ENCODE measurements at places on chromosomes 6 and 20.

DNA sequence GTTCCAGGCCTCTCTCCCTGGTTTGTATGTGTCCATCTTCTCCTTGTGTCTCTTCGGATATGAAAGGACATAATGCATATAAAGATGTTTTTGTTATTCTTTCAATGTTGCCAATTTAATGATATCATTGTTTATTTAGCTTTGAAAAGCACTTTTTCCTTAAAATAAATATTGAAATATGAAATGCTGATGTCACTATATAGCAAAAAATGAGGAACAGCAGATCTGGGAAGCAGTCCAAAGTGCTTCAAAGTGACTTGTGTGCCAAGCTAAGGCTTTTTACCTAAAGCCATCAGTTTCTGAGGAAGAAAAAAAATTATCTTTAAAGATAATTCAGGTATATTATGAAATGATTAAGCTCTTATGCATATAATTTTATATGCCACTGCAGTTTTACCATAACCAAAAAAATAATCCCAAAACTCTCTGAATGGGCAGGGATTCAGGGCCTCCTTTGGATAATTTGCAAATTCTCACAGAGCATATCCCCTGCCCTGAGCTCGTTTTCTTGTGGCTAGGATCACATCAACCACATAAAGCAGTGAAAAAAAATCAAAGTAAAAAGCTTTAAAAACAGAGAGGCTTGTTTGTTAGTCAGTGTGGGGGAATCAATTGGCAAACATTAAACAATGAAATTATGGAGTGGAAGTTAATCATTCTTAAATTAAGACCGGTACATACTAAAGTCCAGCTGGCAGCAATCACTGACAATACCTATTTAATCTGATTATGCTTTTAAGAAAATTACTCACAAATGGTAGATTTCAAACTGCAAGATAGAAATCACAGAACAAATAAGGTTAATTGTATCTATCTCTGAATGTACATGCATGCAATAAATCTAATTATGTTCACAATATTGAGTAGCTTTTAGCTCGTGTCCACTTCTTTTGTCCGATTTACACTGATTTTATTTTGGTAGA lies 1027.9 kb upstream of the ADGRB3 start:
- no peak for DNase-seq

GRCh38 chr6:120608826-120609225 lies 725.5 kb downstream of the TBC1D32 start:
- no peak for DNase-seq

DNA sequence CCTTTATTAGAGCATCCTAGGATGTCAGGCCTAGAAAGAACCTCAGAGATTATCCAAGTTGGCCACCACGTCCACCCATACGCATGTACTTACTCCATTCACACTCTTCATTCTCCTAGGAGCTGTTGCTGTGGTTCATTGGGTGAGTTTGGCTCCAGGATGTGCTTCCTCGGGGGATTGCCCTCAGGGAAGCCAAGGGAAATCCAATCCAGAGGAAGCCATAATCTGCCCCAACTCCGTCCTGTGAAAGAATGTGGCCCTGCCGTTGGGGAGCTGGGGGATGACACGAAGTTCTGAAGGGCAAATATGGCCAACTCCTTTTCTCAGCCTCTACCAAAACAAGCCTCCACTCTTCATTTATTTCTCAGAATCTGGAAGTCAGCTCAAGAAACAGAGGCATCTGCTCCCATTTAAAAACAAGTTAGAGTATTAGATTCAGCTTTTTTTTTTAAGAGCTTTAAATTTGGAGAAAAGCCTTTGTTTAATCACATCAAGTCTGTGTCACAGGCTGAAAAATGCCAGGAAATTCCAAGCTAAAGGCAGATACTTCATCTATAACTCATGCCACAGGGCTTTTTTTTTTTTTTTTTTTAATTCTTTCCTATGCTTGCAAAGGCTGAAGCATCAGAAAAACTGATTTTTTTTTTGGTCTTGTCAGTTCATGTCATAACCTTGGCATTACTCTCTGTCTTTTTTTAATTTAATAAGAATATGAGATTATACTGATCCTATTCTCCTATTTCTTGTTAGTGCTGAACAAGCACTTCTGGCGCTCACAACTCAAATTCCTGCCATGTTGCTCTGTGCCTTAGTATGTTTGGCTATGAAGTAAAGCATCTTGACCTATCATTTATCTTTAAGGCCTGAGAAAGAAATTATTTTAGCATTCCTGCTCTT lies 480.9 kb upstream of the MARCKS start:
- no peak for DNase-seq

DNA sequence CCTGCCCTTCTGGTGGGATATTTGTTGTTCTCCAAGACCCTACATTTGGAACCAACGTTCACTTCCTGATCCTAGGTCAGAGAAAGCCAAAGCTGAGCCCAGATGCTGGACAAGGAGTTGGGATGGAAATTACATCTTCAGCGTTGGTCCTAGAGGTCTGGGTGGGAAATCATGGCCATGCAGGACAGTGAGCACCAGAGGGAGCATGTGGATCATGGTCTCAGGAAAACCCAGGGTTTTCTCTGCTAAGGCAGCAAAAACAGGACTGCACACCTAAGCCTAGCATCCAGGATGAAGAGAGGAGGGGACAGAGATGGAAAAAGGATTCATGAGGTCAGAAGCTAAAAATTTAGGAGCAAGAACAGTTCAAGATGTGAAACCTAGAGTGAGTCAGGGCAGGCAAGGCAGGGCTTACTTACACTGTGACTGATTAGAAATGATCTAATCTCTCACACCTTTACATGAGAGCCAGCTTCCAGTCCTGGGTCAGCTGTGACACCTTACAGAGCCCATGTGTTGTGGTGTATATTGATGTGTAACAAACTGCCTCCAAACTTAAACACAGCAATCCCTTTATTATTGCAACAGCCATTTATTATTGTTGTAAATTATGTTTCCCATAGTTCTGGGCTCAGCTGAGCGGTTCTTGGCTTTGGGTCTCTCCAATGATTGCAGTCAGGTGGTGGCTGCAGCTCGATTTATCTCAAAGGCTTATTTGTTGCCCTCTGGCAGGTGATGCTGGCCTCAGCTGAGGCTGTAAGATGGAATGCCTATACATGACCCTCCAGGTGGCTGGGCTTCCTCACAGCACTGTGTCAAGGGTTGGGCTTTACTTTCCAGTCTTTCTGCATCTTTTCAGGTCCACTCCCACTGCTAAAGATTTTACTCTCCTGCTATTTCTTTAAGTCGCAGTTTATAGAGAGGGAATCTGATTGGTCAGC lies 6.5 kb downstream of the C20orf202 start:
- no peak for DNase-seq

DNA sequence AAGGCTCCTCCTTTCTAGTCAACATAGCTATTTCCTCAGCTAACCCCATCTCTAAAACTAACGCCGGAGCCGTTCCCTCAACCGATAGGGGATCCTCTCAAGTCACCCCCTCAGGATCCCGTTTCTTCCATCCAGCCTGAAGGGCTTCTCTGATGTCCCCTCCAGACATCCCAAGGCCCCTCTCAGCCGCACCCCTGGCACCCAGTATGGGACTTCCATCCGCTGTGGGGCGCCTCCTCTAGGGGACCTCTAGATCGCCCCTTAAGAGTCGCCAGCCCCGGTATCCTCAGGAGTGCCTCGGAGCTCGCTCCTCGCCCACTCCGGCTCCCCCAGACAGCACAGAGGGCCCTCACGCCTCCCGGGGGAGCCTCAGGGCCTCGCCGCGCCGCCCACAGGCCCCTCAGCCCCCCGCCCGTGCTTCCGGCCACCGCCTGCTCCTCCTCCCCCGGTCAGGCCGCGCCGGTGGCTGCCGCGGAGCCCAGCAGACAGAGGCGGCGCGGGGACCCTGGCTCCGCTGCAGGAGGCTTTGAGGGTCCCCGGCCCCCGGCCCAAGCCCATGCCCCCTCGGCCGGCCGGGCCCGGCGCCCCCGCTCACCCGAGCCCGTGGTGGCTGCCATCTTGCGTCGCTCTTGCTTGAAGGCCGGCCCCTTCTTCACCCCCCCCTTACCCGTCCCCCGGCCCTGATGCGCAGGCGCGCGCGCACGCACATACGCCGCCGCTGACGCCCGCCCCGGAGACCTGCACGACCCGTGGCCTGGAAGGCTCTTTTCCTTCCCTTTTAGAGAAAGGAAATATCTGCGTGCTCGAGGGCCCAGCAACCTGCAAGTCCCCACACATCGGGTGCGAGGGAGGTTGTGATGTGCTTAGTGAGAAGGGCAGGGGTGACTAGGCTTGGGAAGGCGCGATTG lies at the start of gene UBE2V1:
Gene UBE2V1, minus strand, starts transcription at position 639 of the 908 bp plus-strand sequence. Its CDS starts 22 bp downstream, at position 617.
- DNase-seq = peak; percentile 88

- no peak for DNase-seq
Measured at GRCh38 chr6:165605901-165606739, 56.9 kb downstream of the PDE10A start.

GRCh38 chr6:49416195-49416594 lies 46.9 kb downstream of the MMUT start:
- DNase-seq = no peak

DNA sequence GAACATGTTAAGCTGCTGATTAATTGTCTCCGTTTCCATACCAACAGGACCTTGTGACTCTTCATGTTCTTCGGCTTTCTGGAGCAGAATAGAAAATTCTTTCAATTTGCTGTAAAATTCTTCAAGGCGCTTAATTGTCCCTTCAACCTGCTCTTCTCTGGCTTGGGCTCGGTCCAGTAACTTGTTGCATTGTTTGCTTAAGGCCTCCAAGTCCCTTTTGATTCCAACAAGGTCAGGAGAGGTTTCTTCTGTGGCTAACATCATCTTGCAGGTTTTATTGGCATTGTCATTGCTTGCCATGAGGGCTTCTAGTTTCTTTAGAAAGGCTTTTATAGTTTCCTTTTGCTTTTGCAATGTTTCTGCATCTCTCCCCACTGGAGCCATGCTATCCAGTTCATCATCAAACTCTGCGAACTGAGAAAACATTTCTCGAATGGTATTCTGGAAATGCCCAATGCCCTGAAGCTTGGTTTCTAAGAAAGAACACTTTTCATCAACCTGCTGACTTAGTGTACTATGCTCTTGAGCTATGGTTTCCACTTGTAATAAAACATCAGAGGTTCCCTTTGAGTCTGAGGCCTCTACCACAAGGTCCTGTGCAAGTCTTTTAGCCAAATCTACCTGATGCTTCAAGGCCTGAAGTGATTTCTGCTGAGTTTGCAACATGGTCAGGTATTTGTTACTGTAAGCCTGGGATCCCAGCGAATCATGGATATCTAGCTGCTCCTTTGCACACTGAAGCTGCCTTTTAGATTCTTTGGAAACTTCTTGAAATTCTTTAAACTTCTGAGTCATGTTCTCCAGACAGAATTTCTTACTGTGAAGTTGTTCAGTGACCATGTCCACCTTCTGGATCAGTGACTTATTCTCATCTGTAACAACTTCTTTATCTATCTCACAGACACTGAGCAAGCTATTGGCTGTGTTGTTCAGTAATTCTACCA lies 90.2 kb downstream of the DST start:
- DNase-seq = no peak

- no peak for DNase-seq
Measured at GRCh38 chr6:27577922-27578321, 105.0 kb upstream of the ZNF184 start.

GRCh38 chr6:166936079-166936787 lies 20.1 kb downstream of the RNASET2 start:
- DNase-seq = peak; percentile 32

DNA sequence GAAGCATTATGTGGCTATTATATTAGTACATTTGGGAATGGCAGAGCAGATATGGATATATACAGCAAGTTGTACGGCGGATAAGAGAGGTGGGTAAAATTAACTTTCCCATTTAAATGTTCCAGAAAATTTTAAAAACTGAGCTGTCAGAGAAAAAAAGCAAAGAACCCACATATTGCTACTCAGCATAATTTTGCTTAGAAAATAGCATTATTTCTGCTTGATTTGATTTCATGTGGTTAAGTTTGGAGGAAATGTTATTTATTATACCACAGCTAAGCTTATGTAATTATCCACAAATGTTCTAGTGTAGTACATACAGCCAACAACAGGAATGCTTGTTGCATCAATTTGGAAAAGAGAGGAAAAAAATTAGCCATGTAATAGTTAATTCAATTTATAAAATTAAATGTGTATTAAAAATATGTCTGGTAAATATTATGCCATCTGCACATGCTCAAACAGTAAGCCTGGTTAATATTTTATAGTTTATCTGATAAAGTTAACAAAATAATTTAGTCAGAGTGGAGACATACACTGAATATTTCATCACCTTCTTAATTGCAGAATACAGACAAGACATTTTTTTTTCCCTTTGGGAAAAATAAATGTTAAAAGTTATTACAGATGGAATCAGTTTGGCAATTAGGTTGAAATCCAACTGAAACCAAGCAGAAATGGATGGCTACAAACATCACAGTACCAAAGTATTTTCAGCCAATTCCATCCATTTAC lies 172.1 kb upstream of the ID4 start:
- DNase-seq = no peak

- DNase-seq = no peak
Measured at GRCh38 chr6:144488590-144488989, 203.5 kb downstream of the UTRN start.

DNA sequence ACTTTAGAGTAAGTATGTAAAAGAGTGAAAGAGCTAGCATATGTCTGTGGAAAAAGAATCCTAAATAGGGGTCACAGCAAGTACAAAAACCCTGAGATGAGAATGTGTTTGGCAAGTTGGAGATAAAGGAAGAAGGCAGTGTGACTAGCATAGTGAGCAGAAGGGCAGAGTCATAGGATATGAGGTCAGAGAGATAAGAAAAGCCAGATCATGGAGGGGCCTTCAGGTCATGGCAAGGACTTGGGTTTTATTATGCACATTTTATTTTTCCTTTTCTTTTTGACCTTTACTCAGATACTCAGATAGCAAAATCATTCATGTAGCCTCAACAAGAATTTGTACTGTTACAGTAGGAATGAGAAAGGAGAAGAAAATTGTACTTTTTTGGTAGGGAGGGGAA lies 138.0 kb downstream of the GJA1 start:
- DNase-seq = no peak

GRCh38 chr20:59583428-59584277 lies 20.7 kb upstream of the PHACTR3 start:
- no peak for DNase-seq

- DNase-seq = no peak
Measured at GRCh38 chr6:36357872-36358225, 21.2 kb upstream of the BNIP5 start.

DNA sequence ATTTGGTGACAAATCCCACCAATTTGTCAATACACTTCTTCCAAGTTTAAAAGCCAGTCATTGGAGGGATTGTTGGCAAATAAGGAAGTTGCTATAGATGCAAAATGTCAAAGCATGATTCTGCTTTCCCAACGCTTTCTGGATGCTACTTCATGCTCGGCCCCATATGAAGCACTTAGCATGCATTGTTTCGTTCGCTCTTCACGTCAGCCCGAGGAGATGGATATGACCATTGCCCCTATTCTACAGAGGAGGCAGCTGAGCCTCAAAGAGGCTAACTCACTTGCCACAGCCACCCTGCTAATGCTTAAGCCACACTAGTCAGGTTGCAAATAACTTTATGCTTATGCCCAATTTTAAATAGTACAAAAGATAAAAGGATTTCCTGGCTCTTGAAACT lies 2.8 kb upstream of the NXT1 start:
- DNase-seq = no peak

GRCh38 chr6:154925130-154925529 lies 70.0 kb upstream of the TIAM2 start:
- DNase-seq = no peak
